CD4-positive, CD25-positive, alpha-beta regulatory T cell (primary cell): ENCODE measurements at places on chromosomes 12 and 14.

GRCh38 chr12:6416596-6416995 is 28.2 kb upstream of the CD27 start:
- no peak for DNase-seq

DNA sequence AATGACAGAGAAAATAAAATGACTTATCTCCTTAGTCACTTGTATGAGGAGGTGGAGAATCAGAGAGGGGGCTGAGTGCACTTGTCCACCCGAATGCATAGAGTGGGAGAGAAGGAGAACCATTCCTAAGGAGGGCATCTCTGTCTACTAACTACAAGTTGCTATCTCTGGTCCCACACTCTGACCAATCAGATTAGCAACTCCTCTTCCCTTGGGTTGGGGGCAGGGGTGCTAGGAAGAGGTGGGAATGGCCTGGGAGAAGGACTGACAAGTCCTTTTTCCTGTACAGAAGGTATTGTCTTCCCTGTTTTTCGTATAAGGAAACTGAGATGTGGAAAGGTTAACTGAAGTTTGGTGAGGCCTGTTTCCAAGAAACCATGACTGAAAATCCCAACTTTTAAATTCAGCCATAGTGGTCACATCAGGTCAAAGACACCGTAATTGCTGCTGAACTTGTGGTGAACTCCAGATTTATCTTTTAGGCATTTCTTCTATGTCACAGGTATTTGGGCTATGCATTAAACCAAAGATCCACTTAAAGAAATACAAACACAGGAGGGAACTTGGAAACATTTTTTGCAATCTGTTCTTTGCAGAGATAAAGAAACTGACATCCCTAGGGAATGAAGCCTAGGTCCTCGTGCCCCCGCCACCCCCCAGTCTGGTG is 207.8 kb downstream of the CRADD start:
- DNase-seq = no peak

- no peak for DNase-seq
Observed at GRCh38 chr12:51898937-51899336, 8.4 kb upstream of the ACVRL1 start.

DNA sequence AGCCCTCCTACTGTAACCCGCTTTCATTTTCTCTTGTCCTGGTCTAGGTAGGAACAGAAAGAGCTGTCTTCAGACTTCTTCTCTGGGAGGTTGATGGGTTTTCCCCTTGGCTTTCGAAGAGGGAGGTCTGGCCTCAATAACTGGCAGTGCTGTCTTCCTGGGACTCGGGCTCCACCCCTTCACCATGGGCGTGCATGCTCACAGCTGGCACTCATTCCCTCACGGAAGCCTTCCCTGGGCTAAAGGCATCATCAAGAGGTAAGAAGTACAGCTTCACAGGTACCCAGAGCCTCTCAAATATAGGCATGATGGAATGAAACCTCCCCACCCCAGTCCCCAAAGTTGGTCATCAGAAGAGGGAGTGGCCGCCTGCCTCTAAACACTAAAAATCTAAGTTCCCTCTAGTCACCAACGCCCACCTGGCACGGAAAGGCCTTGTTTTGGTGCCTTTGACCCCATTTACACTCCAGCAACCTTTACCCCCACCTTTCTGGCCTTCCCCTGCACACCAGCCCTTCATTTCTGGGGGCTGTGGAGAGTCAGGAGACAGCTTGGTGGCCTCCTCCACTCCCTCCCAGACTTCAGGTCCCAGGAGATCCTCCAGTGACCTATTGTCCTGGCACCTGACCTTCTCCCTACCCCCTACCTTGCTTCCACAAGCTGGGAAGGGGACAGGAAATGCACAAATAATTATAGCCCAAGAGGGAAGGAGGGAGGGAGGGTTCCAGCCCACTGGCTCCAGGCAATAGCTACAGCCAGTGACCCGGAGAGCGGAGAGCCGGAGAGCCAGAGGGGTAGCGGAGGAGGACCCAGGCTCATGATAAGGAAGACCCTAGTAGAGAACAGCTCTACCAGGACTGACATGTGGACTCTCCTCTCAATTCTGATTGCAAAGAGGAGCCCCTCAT is 2.8 kb downstream of the RAPGEF3 start:
- DNase-seq = peak; percentile 44

DNA sequence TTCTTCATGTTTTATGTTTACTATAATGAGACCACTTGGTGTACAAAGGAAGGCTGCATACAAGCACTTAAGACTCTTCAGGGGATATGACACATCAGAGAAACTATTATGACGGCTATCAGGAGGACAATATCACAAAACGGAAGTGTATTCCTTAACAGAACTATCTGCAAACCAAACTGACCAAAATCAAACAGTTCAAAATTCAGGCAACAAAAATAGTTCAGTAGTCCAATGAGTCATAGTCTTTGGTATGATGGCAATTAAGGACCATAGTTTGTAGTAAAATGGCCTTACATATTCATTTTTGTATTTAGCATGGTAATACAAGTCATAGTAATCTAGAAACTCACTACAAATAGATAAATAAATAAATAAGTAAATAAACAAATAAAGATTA is 1638.7 kb upstream of the SEL1L start:
- no peak for DNase-seq

DNA sequence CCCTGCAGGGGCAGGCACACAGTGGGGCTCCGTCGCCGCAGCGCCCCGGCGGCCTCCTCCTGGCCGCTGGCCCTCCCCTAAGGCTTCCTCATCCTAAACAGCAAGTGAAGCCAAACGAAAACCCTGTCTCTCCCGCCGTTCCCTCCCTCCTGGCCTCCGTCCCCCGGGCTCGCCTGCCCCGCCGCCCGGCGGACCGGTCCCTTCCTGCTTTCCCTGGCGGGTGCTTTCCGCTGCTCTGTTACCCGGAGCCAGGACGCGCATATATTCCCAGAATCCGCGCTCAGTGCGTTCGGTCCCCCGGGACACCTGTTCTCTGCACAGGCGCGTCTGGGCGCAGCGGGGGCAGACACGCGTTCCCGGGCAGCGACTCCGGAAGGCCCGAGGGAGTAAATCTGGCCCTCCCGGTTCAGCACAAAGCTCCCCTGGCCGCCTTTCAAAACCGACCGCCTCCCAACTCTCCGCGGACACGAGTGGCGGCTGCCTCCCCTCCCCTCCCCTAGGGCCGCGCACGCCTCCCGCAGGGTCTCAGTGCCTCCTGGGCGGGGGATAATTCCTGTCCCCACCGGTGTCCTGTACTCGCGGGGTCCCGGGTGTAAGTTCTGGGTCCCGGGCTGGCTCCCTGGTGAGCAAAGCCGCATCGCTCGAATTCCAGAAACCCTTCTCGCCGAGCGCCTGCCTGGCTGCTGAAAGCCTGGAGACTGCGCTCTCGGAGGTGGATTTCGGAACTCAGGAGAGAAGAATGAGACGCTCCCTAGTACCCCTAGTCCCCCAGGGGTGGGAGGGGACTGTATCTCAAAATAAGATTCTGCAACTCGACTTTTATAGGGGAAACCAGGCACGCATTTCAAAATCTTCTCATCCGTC is 21.4 kb upstream of the CEP170B start:
- no peak for DNase-seq

DNA sequence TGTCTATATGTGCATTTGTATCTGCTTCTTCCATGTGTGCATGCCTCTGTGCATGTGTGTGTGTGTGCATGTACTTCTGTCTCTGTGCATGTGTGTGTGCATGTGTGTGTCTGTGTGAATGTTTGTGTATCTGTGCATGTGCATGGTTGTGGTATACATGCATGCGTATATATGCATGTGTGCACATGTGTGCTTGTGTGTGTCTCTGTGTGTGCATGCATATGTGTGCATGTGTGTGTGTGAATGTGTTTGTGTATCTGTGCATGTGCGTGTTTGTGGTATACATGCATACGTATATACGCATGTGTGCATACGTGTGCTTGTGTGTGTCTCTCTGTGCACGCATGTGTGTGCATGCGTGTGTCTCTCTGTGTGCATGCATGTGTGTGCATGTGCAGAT is 363.2 kb upstream of the SFSWAP start:
- DNase-seq = no peak

DNA sequence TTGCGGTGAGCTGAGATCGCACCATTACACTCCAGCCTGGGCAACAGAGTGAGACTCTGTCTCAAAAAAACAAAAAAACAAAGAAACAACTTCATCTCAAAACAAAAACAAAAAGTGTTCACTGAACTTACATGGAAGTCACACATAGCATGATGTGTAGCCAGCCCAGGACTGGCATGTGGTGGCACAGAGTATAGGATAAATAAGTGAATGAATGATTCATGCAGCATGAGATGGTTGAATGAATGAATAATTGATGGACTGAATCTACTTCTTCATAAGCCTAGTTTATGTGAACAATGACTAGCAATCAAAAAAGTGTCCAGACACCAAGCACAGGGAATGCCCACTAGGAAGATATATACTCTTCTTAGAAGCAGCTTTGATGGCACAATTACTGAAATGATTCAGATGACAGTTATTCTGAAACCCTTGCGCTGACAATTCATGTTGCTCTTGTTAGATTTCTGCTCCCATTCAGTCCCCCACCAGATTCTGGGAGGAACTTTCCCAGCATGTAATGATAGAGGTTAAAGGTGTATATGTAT is 31.6 kb upstream of the SERPINA6 start:
- DNase-seq = no peak

DNA sequence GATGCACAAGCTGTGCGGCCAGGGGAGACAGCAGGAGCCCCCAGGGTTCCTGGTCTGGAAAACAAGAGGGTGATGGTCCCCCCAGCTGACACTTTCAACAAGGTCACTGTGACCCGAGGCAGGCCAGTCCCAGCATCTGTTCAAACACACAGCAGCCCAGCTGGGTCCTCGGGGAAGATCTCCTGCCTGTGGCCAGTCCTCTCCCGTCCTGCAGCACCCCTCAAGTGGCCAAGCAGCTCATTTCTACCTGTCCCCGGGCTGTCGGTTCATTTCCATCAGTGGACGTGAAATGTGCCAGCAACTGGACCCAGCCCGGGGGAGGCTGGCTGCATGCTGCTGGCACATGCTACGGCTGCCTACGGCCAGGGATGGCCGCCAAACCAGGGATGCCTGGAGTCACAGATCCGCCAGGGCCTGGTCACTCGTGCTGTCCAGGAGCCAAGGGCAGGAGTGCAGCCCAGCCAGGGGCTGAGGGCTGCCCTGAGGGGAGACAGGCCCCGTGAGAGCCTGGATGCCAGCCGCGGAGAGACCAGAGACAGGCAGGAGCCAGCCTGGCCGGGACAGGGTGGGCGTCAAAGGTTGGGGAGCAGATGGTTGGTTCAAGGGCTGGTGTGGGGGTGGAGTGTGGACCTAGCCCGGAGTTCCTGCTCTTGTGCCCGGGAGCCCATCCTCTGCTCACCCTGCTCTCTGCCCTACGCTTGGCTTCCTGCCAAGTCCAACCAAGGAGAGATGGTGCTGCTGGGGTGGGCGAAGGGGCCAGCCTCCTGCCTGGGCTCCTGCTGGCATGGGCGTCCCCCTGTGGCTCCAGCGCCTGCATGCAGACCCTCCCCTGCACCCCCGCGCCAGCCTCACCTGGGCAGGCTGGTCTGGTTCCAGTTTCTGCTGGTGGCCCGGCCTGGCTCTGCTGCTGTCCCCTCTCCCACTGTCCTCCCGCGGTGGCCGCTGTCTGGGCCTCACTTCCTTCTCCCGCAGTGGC is 143.8 kb downstream of the ADGRD1 start:
- no peak for DNase-seq

DNA sequence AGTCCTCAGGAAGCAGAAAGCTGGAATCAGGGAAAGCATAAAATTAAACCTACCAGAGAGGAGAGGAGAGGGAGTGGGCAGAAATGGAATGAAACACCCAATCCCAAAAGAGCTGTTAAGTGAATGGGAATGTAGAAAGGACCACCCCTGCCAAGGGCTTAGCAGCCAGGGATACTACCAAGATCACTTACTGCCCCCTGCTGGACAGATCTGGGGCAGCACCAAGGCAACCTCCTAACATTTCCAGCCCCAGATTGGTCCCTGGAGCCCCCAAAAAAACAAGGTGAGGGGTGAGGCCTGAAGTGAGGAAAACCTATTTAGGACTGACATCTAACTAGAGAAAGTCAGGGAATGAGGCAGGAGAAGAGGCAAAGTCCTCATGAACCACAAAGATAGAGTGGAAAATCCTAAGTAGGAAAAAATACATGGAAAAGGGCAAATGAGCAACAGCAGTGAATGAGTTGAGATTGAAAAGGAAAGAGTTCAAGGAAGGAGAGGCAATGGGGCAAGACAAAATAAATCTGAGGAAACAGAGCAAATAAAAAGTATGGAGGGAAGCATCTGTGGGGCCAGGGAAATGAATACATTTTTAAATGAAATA is 11.2 kb upstream of the FKBP11 start:
- peak; percentile 80 for DNase-seq

- no peak for DNase-seq
Observed at GRCh38 chr12:128621304-128621703, 202.5 kb downstream of the SLC15A4 start.

- no peak for DNase-seq
Observed at GRCh38 chr12:120761519-120761934, 35.9 kb downstream of the ACADS start.

DNA sequence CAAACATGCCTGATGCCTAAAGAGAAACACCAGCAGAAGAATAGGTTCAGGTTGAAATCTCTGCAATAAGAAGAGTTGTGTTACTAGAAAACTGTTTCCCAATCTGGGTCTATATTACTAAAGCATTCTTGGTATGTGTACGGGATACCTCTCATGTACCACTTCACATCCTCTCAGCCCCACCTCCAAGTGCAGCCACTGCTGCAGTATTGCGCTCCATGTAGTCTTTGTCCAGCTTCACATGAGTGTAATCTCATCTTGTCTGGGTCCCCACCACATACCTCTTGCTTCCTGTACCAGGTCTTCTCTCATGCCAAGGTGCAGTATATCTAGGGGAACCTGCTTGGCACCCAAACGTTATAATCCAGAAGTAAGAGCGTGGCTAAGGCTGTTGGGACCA is 187.5 kb upstream of the EEA1 start:
- no peak for DNase-seq

GRCh38 chr12:53667080-53667479 is 8.8 kb downstream of the ATP5MC2 start:
- no peak for DNase-seq

DNA sequence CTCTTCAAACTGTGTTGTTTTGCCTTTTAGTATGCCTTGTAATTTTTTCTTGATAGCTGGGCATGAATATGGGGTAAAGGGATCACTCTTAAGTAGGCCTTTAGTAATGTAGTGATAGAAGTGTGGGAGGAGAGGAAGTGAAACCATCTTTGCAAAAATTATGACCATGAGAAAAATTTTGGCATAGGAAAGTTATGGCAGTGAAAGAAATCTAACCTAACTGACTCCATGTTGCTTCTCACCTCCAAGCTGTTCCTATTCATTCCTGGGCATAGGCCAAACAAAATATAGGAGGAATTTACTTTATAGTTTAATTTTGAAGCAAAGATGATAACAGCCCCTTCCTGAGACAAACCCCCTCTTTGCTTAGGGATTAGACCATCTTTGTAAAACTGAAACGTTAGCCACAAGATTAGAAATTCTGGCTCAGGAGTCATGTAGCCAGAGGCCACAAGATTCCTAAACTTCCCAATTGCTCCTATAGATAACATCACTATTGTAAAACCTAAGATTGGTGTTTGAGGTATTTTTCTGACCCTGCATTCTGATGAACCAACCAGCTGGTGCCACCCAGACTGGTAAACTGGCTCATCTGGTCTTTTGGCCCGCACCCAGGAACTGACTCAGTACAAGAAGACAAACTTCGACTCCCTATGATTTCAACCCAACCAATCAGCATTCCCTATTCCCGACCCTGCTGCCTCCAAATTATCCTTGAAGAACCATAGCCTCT is 45.8 kb downstream of the CRADD start:
- no peak for DNase-seq
